NK-92 treated with Interleukin-12 subunit alpha and Interleukin-12 subunit beta, amount 100 ng/mL, for 24 hours (cell line): ENCODE measurements at places on chromosomes 5 and 9.

DNA sequence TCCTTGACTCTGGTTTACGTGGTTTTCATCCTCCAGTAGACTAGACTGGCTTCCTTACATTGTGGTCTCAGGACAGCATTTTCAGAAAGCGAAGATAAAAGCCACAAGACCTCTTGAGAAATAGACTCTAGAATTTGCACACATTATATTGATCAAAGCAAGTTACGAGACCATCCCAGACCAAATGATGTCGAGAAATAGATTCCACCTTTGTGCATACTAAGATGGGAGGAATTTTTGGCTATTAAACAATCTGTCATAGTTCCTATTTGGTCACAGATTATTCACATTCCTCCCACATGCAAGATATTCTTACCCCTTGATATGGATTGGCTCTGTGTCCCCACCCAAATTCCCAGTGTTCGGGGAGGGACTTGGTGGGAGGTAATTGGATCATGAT is 65.6 kb downstream of the TEX10 start:
- DNase-seq = no peak

DNA sequence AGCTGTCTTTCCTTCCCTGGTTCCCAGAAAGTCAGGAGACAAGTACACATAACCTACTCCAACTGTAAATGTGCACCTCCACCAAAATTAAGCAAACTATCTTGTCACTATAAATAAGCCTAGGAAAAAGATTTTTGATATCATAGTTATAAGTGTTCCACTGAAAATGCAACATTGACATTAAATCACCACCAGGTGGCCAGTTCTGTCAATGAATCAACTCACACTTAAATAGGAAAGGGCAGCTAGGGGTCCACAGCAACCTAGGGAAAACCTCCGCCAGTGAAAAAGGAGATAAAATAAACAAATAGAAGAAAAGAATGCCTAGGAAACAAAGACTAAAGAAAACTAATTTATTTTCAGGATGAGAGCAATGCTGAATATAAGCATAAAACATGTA is 243.0 kb upstream of the PTPRD start:
- DNase-seq = no peak

GRCh38 chr9:102035929-102036328 is 297.5 kb upstream of the GRIN3A start:
- no peak for DNase-seq

DNA sequence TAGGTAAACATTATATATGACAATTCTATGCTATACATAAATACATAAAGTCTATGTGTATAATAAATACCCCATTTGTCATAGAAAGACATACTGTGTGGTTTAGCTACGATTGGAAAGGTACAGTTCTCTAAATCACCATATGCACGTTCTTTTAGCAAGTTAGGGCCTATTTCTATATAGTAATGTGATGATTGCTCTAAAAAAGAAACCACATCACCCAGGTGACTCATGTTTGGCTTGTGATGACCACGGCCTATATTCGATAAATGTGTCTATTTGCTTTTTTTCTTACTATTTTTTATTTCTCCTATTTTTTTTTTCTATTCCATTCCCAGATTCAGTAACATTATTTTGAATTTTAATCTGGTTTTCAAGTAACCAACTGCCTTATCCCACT is 34.7 kb downstream of the RETREG1 start:
- DNase-seq = no peak

DNA sequence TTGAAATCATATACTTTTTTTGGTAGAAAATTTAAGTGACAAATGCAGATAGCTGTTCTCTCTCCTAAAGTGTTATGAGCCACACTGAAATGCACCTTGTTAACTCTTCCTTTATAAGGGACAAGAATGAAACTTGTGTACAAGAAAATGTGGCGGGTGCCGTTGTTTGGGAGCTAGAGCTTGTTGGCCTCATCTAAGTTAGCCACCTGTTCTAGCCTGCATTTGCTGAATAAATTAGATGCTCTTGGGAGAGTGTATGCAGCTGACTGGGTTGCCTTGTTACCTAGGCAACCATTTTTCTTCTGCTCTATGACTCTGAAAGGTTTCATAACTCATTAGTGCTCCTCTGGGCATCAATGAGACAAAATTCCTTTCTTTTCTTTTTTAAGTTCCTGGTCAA is 174.3 kb downstream of the TAF11L14 start:
- DNase-seq = no peak

GRCh38 chr5:43268188-43268820 is 44.9 kb downstream of the HMGCS1 start:
- DNase-seq = no peak

- no peak for DNase-seq
These were observed 229.4 kb downstream of the FSTL4 start for GRCh38 chr5:133382661-133383579.

GRCh38 chr9:37198831-37199230 is 78.5 kb downstream of the ZCCHC7 start:
- DNase-seq = no peak

- DNase-seq = no peak
These were observed 501 bp upstream of the MAP1B start for GRCh38 chr5:72106817-72107130.

DNA sequence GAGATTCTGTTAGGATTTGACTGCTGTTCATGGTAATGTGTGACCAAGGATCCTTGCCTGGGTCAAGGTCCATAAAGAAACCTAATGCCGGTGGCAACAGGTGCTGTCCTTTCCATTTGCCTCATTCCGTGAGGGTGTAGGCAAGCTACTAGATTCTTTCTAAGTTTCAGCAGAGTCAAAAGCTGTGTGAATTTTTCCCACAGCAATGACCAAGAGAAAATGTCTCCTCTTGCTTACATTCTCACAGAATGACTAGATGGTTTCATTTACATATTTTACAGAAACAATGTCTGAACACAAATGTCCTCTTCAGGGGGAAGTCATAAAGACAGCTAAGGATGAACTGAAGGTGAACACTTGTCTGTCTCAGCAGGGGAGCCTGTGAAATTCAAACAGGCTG is 75.3 kb upstream of the SV2C start:
- DNase-seq = no peak

GRCh38 chr5:154445422-154446194 is at the start of gene SAP30L:
Gene SAP30L, plus strand, starts transcription at chr5:154445997. Its CDS starts 608 bp downstream, at chr5:154446605.
- peak; percentile 85 for DNase-seq

DNA sequence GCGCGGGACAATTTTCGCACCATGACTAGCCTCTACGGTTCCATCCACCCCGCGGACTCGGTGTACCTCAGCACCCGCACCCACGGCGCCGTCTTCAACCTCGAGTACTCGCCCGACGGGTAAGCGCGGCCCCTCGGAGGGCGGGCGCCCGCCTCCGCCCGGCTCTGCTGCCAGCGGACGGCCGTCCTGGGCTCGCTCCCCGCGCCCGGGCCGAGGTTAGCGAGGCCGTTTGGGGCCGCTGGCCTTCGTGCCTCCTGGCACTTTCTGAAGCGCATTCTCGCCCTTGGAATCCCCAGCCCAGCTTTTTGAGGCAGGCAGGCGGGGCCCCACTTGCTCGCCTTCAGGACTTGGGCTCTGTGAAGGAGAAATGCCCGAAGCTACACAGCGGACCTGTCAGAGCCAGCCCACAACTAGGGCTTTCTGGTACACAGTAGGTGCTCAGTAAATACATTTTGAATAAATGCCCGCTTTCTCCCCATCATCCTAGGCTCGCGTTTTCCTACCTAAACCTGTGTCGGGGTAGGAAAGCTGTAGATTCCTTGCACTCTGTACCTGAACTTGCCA is 772 bp downstream of the DCAF10 start:
- no peak for DNase-seq

- no peak for DNase-seq
These were observed 18.6 kb upstream of the TJP2 start for GRCh38 chr9:69155341-69156030.

GRCh38 chr5:119630752-119631440 is 1.5 kb downstream of the FAM170A start:
- no peak for DNase-seq
